ENCODE measurements at places on chromosomes 6 and 20. TPM values are rescaled to one million over a fixed set of nuclear protein-coding genes. Genes with fewer than 3 reads are reported as not detected.

Gene HLA-DPB1
- total RNA-seq = 113 TPM

Gene EEF1A2
- not detected for total RNA-seq

Gene TM9SF4
- total RNA-seq = 35.7 TPM

Gene AIF1
- total RNA-seq = 47.4 TPM

Gene WFDC2
- total RNA-seq = not detected
